AML-193 (cell line): ENCODE measurements at places on chromosomes 1 and 21.

GRCh38 chr1:89822999-89823628 lies 2.3 kb downstream of the LRRC8D start:
- peak; percentile 62 for DNase-seq

GRCh38 chr1:38942664-38943428 lies 1.2 kb upstream of the RHBDL2 start:
- no peak for DNase-seq

- DNase-seq: no peak
Measured at GRCh38 chr1:21937034-21937371, at the start of gene HSPG2. Gene HSPG2 (minus strand): TSS chr1:21937310. CDS start chr1:21937217, 93 bp downstream.

DNA sequence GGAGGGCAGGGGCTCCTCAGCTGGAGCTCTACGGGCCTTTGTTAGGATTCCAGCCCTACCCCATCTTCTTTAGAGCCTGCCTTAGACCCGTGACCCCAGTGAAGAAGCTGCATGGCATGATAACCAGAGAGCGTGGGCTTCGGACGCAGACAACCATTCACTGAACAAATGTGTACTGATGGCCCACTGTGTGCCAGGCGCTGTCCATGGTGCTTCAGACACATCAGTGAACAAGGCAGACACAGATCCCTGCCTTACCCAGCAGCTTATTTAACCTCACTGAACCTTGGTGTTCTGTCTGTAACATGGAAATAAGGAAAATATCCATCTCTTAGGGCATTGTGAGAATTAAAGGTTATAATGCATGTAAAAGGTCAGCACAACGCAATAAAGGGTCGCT lies 9.5 kb downstream of the CHIT1 start:
- no peak for DNase-seq

DNA sequence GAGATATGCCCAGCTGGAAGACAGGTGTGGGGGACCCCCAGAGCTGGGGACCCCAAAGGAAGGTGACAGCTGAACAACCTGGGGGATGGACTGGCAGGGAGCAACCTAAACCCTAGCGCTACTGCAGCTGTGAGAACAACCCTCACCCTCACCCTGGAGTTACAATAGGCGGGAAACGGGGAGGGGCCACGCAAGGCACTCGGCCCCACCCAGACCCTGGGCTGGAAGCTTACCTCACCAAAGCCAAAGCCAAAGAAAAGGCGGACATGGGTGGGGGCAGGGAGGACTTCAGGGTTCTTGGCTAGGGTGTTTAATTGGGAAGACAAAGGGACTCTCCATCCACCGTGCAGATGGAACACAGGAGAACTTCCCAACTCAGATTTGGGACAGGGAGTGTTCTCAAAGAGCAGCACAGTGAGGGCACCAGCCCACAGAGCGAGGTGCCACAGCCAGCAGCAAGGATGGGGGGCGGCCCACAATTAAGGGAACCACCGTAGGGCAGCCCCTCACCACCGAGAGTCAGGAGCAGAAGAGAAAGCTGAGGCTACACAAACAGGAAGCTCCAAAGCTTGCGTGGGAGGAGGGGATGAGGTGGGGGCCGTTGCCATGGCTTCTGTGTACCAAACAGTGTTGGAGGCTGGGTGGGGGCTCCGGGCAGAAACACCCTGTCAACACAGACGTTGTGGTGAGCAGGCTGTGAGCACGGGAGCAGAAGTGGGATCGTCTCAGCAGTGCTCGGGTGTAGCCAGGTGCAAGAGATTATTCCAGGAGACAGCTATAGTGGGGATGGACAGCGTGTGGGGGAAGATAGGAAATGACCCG lies 1.9 kb downstream of the TAGLN2 start:
- DNase-seq: peak; percentile 61
